ENCODE measurements at places on chromosomes 4 and X. TPM values are rescaled to one million over a fixed set of nuclear protein-coding genes. Genes with fewer than 3 reads are reported as not detected.
A peak's percentile ranks its signal among the peaks of the same experiment; 100 is the strongest.

DNA sequence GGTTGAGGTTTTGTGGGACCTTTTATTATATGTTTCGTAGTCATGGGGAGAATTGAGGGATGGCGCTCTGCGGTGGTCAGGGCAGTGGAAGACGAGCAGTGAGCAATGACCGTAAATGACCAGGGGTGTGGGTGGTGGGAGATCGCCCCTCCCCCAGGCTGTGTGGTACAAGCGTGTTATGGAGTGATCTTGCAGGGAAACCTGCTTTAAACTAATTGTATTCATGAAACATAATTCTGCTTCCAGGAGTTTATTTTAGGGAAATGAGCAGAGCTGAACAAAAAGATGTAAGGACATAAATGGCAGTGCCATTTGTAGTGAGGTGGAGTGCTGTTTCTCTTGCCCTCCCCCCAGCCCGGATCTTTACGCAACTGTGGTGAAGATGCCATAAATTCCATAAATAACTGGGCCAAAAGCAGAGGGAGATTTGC lies 20.2 kb downstream of the GYG2 start:
- DNase-seq = no peak

DNA sequence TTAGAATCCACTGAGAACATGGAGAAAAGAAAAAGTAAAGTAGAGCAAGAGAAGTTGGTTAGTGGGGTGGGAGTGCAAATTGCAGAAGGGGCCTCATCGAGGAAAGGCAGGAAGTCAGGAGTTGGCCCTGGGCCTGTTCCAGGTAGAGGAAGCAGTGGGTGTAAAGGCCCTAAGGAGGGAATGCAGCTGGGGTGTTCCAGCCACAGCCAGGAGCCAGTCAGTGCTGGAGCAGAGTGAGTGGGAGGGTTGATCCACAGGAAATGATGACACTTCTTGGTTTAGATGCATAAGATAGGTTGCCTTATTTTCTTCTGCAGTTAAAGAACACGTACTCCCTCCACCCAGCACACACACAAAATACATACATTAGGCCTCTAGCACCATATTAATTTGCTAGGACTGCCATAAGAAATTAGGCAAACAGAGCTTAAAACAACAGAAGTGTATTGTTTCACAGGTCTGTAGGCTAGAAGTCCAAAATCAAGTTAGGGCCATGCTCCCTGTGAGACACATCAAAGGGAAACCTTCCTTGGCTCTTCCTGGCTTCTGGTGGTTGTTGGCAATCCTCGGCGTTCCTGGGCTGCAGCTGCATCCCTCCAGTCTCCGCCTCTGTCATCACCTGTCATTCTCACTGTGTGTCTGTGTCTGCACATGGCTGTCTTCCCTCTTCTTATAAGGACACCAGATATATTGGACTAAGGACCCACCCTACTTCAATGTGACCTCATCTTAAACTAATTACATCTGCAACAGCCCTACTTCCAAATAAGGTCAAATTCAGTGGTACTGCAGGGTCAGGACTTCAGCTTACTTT lies 205.9 kb downstream of the AASDH start:
- DNase-seq = peak; percentile 69

C1QTNF7 gene
- not detected for total RNA-seq

DNA sequence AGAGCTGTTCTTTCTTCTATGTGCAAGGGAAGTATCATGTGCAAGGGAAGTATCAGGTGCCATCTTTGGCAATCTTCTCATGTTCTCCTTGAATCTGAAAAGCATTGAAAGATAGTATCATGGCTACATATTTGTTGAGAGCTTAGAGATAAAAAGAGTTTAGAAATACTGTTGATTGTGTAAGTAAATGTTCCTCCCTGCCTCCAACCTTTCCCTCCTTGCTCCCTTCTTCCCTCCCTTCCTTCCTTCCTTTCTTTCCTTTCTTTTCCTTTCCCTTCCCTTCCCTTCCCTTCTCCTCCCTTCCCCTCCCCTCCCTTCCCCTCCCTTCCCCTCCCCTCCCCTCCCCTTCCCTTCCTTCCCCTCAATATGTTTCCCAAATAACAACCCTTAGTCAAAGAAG lies 108.7 kb downstream of the GBA3 start:
- no peak for DNase-seq

GRCh38 chrX:133742602-133743305 lies 242.6 kb downstream of the GPC3 start:
- DNase-seq = no peak

GRCh38 chrX:122055979-122056715 lies 1008.7 kb downstream of the GLUD2 start:
- DNase-seq = no peak

- no peak for DNase-seq
Measured at GRCh38 chrX:130245441-130245840, 23.3 kb downstream of the ZNF280C start.

DNA sequence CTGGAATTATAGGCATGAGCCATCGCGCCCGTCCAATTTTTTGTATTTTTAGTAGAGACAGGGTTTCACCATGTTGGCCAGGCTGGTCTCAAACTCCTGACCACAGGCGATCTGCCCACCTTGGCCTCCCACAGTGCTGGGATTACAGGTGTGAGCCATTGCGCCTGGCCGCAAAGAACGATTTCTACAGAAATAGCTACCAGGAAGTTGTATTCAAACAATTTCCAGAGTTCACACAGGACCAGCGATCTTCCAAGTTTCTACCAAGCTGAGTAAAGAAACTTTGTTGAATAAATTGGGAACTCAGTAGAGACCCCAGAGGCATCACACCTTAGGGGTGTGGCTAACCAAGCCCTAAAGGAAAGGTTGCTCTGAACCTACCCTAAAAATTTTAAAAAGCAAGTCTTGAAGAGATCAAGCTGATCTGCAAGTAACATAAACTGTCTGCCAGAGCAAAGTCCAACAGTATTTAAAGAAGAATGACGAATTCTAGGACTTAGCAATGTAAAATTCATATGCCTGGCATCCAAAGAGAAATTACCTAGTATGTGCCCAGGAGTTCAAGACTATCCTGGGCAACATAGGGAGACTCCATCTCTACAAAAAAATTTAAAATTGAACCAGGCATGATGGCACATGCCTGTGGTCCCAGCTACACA lies 48.4 kb upstream of the USP9X start:
- DNase-seq = no peak

DNA sequence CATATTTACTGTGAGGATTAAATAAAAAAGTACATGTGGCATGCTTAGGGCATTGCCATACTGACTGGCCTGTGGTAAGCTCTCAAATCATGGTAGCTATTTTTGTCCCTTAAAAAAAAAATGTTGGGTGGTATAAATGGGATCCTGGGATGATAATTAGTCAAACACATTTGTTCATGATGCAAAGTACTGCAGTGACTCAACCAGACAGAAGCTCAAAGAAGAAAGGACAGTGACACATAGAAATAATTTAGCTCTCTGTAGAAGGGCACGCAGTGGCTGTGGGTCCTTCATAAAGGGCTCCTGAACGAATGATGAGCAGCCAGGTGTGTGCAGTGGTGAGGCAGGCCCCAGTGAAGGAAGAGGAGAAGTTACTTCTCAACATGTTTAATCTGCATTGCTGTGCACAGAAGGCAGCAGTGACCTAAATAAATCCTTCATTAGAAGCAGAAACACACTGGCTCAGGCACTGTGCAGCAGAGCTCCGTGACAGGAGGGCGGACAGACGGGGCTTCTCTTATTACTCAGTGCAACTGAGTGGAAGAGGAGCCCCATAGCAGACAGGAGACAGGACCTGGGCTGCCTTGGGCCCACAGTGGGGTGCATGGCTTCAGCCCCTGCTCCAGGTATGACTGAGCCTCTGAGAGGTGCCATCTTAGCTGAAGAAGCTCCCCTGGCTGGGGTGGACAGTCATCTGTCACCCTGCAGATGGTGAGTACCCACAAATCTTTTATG lies 20.3 kb downstream of the HS3ST1 start:
- no peak for DNase-seq

DNA sequence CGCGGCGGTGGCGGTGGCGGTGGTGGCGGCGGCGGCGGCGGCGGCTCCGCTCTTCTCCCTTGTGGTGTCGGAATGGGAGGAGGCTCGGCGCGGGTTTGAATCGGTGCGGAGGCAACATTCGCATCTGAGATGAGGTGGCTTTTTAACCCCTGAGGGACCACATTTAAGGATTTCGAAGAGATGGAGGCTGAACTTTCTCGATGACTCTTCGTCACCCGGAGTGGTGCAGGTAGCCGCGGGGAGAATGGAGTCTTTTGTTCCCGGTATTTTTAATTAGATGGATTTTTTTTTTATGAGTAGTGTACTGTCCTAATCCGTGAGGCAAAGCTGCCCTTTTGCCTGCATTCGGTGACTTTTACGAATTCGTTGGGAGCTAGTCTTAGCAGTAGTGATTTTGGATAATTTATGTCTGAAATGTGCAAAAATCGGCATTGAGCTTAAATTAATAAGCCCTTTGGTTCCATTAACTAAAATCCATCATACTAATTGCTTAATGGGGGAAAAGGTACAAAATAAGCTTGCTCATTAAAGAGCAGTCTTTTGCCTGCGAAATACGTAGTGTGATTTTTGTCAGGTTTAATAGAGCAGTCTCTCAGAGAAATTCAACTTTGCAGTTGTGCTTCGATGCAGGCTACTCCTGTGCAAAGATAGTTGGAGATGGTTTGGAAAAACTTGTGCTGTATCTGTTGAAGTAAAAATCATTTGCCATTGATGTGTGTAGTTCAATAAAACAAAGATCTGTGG lies 206.2 kb downstream of the TENM3 start:
- DNase-seq = no peak

DNA sequence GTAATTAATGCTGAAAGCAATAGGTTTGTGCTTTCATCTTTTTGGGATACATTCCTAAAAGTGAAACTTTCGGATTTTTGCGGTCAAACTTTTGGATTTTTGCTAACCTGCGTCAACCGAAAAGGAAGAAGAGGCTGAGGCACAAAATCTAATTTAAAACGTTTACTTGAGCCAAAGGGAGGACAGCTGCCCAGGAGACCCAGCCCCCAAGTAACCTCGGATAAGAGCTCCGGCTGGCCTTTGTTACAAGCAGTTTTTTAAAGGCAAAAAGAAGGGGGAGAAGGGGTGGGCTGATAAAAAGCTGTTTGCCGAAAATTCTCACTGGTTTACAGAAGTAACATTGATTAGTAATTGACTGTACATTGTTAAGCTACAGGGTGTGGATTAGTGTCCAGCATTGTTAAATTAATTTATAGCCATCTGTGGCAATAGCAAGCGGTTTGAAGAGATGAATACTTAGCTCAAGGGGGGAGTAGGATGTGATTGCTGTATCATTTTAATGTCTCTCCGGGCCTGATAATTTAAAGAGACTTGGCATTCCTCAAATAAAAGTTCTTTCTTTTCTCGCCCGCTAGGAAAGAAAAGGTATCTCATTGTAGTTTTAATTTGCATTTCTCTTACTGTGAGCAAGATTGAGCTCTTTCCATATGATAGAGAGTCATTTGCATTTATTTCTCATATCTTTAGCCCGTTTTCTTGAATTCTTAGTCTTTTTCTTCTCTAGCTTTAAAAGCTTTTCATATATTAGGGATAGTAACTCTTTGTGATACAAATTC lies 59.1 kb upstream of the USP9X start:
- DNase-seq = no peak

- DNase-seq = no peak
Measured at GRCh38 chrX:27924718-27925117, 56.5 kb downstream of the DCAF8L1 start.

DNA sequence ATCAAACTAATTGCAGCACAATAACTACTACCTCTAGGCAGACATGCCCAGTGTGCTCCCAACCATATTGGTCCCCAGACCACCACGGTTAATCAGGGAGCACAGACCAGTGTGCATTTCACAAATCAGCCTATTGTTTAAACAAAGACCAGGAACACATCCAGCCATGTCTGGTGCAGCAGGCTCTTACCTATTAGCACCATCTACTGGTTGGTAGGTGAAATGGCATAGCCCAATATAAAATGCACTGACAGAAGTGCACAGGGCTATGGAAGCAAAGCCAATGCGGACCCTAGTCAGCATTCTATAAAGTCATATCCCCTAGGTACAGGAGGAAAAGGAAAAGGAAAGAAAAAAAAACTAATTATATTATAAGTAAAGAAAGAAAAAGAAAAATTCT lies 15.5 kb upstream of the CYLC1 start:
- DNase-seq = peak; percentile 54

DNA sequence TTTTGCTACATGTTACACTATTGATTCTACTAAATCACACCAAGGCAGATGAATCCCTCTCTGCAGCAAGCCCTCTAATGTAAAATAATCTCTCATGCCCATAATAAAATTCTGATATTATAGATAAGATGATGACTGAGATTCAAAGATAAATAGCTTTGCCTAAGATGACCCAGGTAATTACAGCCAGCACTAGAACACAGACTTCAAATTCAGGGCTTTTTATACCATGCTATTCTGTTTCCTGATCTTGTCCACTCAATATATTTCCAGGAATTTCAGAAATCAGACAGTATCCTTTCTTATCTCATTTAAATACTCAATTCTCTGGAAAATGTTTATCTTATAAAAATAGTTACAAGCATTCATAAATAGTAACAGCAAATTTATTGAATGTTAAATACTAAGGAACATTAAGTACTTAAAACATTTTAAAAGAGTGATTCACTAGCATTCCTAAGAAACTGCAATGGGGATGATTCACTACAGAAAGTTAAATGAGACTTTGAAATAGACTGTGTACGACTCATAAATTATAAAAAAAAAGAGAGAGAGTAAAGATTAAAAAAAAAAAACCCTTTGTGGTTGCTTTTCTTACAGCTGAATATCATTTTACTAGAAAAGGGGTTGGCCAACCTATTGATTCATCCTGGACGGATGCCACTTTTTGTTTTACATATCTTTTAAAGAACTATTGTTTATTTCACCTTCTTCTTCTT lies 45.8 kb upstream of the IL21 start:
- DNase-seq = no peak

All from activated CD4-positive, alpha-beta T cell treated with anti-CD3 and anti-CD28 coated beads, Interleukin-2, amount 10 ng/mL, durations not matched to agents 24 days and 14 days (primary cell).